Ovary (tissue), 10 donors: ENCODE measurements at places on chromosomes 7 and 10.

- peaks cover 3% of the 10 kb centered on the region for H3K4me1 ChIP-seq
- H3K4me3 ChIP-seq: no peak overlapping the region
- H3K27ac ChIP-seq: no peak overlapping the region
- DNase-seq: no peak
- no peaks in the 10 kb centered on the region for H3K36me3 ChIP-seq
Observed at GRCh38 chr10:103703941-103704919, 151.1 kb downstream of the SH3PXD2A start.

GRCh38 chr7:29969738-29970137 is 19.9 kb downstream of the SCRN1 start:
- peaks cover 5% of the 10 kb centered on the region for H3K4me1 ChIP-seq
- H3K4me3 ChIP-seq: no peak overlapping the region
- no peaks in the 10 kb centered on the region for H3K36me3 ChIP-seq
- H3K27ac ChIP-seq: no peak overlapping the region

- no peaks in the 10 kb centered on the region for H3K4me1 ChIP-seq
- H3K27ac ChIP-seq: no peak overlapping the region
- no peak overlapping the region for H3K4me3 ChIP-seq
- H3K27me3 ChIP-seq: no peaks in the 10 kb centered on the region
- H3K36me3 ChIP-seq: no peaks in the 10 kb centered on the region
Observed at GRCh38 chr7:108824840-108825580, 255.3 kb downstream of the DNAJB9 start.

- no peaks in the 10 kb centered on the region for H3K36me3 ChIP-seq
- no peak overlapping the region for H3K4me3 ChIP-seq
- no peaks in the 10 kb centered on the region for H3K4me1 ChIP-seq
- H3K27ac ChIP-seq: no peak overlapping the region
Observed at GRCh38 chr7:76506081-76506440, 4.3 kb upstream of the UPK3B start.

- H3K36me3 ChIP-seq: no peaks in the 10 kb centered on the region
- H3K27me3 ChIP-seq: no peaks in the 10 kb centered on the region
- peak overlapping the region; percentile 72 for H3K27ac ChIP-seq
- peak overlapping the region; percentile 4 for H3K4me3 ChIP-seq
- H3K4me1 ChIP-seq: peaks cover 10% of the 10 kb centered on the region
Observed at GRCh38 chr10:58756130-58756719, 243.6 kb downstream of the BICC1 start.

- no peaks in the 10 kb centered on the region for H3K36me3 ChIP-seq
- H3K27ac ChIP-seq: no peak overlapping the region
- no peak for DNase-seq
Observed at GRCh38 chr10:16942381-16943078, 125.3 kb upstream of the RSU1 start.

- DNase-seq: no peak
- no peaks in the 10 kb centered on the region for H3K27me3 ChIP-seq
- H3K4me1 ChIP-seq: no peaks in the 10 kb centered on the region
Observed at GRCh38 chr7:129370812-129371211, 63.4 kb upstream of the STRIP2 start.

GRCh38 chr10:128633864-128634540 is 507.8 kb upstream of the MKI67 start:
- DNase-seq: no peak
- no peaks in the 10 kb centered on the region for H3K27me3 ChIP-seq
- no peaks in the 10 kb centered on the region for H3K36me3 ChIP-seq
- H3K27ac ChIP-seq: no peak overlapping the region

GRCh38 chr7:94295850-94296249 is 98.8 kb upstream of the COL1A2 start:
- DNase-seq: no peak
- H3K27me3 ChIP-seq: no peaks in the 10 kb centered on the region
- H3K27ac ChIP-seq: no peak overlapping the region
- no peaks in the 10 kb centered on the region for H3K36me3 ChIP-seq
- no peak overlapping the region for H3K4me3 ChIP-seq

DNA sequence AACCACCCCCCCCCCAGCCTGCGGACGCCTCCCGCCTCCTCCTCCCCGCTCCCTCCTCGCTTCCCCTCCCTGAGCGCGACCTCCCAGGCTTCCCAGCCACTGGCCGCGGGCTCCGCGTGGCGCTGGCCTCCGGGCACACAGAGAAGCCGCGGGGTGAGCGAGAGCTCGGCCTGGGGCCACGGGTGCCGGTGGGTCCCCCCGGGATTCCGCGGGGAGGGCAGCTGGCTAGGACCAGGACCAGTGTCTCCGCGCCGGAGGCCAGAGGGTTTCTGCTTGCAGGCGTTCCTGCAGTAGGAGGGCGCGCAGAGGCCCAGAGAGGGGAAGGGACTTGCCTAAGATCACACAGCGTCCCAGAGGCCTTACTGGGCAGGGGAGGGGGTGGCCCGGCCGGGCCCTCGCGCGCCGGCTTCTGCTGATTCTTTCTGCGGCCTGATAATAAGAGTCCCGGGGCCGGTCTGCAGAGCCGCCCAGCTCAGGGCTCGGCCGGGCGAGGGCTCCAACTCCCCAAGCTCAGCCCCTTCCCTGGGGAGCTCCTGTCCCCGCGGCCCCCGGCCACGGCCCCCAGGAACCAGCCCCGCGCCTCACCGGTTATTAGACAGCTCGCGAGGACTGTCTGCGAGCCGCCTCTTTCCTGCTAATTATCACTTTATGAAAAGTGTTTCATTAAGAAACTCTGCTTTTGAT is 10.1 kb downstream of the UNCX start:
- DNase-seq: no peak
- peaks cover 2% of the 10 kb centered on the region for H3K4me1 ChIP-seq
- H3K4me3 ChIP-seq: no peak overlapping the region
- no peaks in the 10 kb centered on the region for H3K36me3 ChIP-seq
- H3K27ac ChIP-seq: no peak overlapping the region

DNA sequence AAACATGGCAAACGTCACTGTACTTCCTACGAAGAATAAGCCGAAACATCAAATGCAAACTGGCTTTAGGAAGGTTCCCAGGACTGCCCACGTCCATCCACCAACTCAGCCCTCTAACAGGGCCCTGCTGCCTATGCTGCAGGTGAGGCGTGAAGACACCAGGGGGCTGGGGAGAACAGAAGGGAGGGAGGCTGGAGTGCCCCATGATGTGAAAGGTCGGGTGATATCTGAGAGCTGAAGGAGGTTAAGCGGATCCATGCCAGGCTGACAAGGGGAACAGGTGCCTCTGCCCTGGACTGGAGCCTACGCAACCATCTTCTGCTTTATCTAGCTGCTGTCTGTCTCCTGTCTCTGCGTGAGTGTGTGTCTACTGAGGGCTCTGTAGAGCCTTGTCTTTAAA is 40.2 kb upstream of the ATP6V0A4 start:
- no peaks in the 10 kb centered on the region for H3K36me3 ChIP-seq
- H3K4me3 ChIP-seq: no peak overlapping the region
- no peak for DNase-seq
- H3K27ac ChIP-seq: no peak overlapping the region
- no peaks in the 10 kb centered on the region for H3K27me3 ChIP-seq
